Sigmoid colon (tissue), 7 donors: ENCODE measurements at places on chromosomes 7 and 10. TPM values are rescaled to one million over a fixed set of nuclear protein-coding genes. Genes with fewer than 3 reads are reported as not detected.

DNA sequence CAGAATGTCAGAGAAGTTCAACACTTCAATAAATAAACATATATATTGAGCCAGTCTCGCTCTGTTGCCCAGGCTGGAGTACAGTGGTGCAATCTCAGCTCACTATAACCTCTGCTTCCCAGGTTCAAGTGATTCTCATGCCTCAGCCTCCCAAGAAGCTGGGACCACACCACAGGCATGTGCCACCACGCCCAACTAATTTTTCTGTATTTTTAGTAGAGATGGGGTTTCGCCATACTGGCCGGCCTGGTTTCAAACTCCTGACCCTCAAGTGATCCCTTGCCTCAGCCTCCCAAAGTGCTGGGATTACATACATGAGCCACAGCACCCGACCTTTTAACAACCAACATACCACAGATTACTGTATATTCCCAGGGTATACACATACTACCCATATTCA lies 134.2 kb downstream of the JMJD1C start:
- no peaks in the 10 kb centered on the region for H3K36me3 ChIP-seq
- no peak for DNase-seq
- no peaks in the 10 kb centered on the region for H3K27me3 ChIP-seq
- H3K4me3 ChIP-seq, result no peak overlapping the region

GRCh38 chr7:4216016-4216415 lies 466.1 kb upstream of the FOXK1 start:
- H3K27ac ChIP-seq, result no peak overlapping the region
- no peaks in the 10 kb centered on the region for H3K4me1 ChIP-seq
- no peak for DNase-seq

DNA sequence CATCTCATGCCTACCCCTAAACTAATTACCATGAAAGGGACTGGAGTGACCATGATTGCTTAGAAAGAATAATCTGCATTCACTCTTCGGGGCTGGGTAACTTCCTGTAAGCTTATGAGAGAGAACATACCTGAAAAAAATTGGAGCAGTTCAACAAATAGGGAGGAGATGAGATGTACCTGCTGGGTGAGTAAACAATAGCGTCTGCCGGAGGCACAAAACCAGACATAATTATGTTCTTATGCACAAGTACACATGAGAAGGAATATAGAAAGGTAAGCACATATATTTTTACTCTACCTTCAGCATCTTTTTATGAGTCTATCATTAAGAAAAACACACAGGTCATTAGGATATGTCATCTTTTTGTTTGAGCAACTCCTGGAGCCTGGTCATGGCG lies 224.6 kb upstream of the FERD3L start:
- no peak overlapping the region for H3K4me3 ChIP-seq
- no peaks in the 10 kb centered on the region for H3K4me1 ChIP-seq
- no peak overlapping the region for H3K27ac ChIP-seq
- no peaks in the 10 kb centered on the region for H3K27me3 ChIP-seq

GRCh38 chr7:81399471-81399870 lies 370.4 kb downstream of the HGF start:
- H3K27ac ChIP-seq, result no peak overlapping the region
- no peak overlapping the region for H3K4me3 ChIP-seq
- no peaks in the 10 kb centered on the region for H3K4me1 ChIP-seq
- no peaks in the 10 kb centered on the region for H3K27me3 ChIP-seq
- H3K36me3 ChIP-seq, result no peaks in the 10 kb centered on the region

GRCh38 chr7:102994567-102994966 lies 80.0 kb downstream of the FBXL13 start:
- H3K36me3 ChIP-seq, result no peaks in the 10 kb centered on the region
- no peak for DNase-seq
- H3K27me3 ChIP-seq, result no peaks in the 10 kb centered on the region
- H3K4me3 ChIP-seq, result no peak overlapping the region
- H3K27ac ChIP-seq, result no peak overlapping the region

- peaks cover 55% of the 10 kb centered on the region for H3K27me3 ChIP-seq
- no peak overlapping the region for H3K4me3 ChIP-seq
- peaks cover 12% of the 10 kb centered on the region for H3K4me1 ChIP-seq
- DNase-seq, result peak; percentile 58
- H3K27ac ChIP-seq, result no peak overlapping the region
- H3K36me3 ChIP-seq, result no peaks in the 10 kb centered on the region
Measured at GRCh38 chr7:45579391-45579801, 5.2 kb downstream of the ADCY1 start.

- H3K27me3 ChIP-seq, result no peaks in the 10 kb centered on the region
- H3K27ac ChIP-seq, result no peak overlapping the region
- H3K36me3 ChIP-seq, result peaks cover 5% of the 10 kb centered on the region
- DNase-seq, result no peak
Measured at GRCh38 chr7:107551936-107552335, 11.8 kb downstream of the COG5 start.

DNA sequence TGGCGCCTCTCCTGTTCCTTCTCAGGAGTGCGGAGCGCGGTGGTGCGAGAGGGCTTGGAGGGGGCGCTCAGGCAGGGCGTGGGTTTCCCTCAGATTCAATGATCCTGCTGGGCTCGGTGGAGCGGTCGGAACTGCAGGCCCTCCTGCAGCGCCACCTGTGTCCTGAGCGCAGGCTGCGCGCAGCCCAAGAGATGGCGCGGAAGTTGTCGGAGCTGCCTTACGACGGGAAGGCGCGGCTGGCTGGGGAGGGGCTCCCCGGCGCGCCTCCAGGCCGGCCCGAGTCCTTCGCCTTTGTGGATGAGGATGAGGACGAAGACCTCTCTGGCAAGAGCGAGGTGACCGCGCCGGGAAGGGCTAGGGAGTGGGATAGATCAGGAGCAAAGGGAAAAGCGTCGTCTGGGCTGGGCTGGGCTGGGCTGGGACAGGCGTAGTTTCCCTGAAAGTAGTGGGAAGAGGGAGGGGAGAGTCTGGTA lies 17.0 kb downstream of the FAM131B start:
- H3K27me3 ChIP-seq, result no peaks in the 10 kb centered on the region
- no peaks in the 10 kb centered on the region for H3K4me1 ChIP-seq

DNA sequence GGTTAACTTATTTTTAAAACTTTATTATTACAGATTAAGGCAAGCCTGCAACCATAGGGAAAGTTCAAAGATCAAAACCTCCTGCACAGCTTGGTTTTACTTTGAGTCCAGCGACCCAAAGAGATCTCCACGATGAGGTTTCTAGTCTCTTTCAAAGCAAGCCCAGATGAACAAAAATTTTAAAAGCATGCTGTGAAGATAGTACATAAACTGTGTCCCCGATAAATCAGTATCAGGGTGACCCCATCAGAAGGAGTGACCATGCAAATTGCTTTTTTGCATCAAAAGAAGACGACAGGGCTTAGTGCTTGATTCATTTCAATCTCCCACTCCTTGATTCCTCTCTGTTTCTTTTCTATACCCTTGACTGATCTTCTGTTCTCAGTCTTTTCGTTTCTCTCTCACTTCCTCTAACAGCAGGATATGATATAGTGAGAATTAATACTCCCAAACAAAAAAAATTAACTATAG lies 16.0 kb upstream of the DNTT start:
- H3K4me1 ChIP-seq, result peaks cover 7% of the 10 kb centered on the region
- H3K27me3 ChIP-seq, result no peaks in the 10 kb centered on the region
- no peak overlapping the region for H3K4me3 ChIP-seq
- no peak overlapping the region for H3K27ac ChIP-seq
- DNase-seq, result no peak

DNA sequence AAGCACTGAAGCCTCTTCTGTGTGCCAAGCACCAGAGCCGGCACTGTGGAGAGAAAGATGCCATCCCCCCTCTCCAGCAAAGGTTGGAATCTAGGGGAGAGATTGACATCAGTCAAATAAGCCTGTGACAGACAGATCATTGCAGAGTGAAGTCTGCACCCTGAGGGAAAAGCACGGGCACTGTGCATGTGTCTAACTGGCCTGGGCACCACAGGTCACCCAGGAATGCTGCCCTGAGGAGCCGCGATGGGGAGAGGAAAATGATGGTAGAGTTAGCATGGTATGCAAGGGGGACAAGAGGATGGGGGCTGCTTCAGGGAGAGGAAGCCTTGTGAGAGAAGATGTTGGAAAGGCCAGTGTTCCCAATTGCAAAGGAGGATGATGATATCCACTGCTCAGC lies 261.0 kb downstream of the GRID1 start:
- no peaks in the 10 kb centered on the region for H3K4me1 ChIP-seq
- no peaks in the 10 kb centered on the region for H3K27me3 ChIP-seq
- no peak overlapping the region for H3K4me3 ChIP-seq

- no peaks in the 10 kb centered on the region for H3K4me1 ChIP-seq
- no peak overlapping the region for H3K4me3 ChIP-seq
- no peak for DNase-seq
- H3K27me3 ChIP-seq, result no peaks in the 10 kb centered on the region
- no peak overlapping the region for H3K27ac ChIP-seq
Measured at GRCh38 chr10:112744181-112745096, 205.6 kb upstream of the TCF7L2 start.

DNA sequence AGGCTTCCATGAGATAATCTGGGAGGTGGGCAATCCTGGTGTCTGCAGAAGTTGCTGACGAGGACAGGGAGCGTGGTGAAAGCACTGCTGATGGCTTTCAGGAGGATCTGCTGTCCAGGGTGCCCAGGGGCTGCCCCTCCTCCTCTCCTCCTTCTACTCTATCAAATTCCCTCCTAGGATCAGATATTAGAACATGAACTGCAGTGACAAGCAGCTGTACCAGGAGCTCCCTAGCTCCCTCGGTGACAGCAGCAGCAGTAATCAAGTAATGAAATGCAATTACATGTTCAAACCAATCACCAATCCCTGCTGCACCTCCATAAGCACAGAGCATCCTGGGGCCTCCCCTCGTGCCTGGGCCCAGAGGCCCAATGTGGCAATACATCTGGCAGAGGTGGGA lies 46.9 kb downstream of the GRID1 start:
- H3K4me3 ChIP-seq, result no peak overlapping the region
- DNase-seq, result peak; percentile 26
- no peaks in the 10 kb centered on the region for H3K4me1 ChIP-seq
- H3K27me3 ChIP-seq, result no peaks in the 10 kb centered on the region

DNA sequence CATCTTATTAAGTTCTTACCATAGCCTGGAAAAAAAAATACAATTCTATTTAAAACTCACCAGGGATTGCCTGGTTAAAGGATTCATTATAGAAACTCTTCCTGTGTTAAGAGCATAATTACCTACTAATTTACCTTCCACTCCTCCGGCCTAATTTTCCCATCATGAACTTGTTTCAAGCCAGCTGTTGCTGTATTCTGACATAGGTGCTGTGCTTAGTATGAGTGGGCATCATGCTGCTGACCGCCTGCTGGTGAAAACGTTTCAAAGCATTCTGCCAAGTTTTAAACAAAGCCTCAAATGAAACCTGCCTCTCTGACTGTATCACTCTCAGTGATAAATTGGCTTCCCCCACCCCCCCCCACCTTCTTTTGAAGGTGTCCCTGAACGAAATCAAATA lies 47.8 kb upstream of the KCNMA1 start:
- DNase-seq, result no peak
- no peaks in the 10 kb centered on the region for H3K4me1 ChIP-seq
- no peak overlapping the region for H3K27ac ChIP-seq
- H3K4me3 ChIP-seq, result no peak overlapping the region
- H3K36me3 ChIP-seq, result no peaks in the 10 kb centered on the region

DNA sequence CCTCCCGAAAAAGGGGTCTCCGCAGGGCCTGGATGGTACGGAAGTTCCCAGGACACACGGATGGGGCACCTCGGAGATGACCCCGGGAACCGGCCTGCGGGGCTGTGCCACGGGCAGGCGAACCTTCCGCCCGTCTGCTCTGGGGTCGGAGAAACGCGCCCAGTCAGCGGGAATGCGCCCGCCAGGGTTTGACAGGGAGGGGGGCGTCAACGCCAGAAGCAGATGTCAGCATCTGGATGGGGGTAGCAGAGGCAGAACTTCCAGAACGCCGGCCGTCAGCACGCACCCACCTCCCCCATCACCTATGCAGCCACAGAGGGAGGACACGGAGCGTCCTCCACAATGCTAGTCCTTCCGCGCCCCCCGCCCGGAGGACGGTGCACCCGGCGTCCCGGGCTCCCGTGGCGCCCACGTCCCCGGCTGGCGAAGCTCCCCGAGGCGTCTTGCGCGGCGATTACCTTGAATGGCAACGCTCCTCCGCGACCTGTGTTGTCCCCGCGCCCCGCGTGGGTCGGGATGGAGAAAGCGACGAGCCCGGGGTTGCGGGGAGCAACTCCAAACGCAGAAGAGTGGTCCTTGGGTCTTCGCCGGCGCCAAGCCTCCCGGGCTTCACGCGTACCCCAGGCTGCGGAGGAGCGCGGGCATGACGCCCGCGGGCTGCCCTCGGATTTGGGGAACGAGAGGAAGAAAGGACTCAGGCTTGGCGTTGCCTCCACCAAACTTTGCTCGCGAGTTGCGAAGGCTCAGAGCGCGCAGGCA lies 561 bp downstream of the FGFR2 start:
- H3K4me3 ChIP-seq, result peak overlapping the region; percentile 90
- peaks cover 46% of the 10 kb centered on the region for H3K4me1 ChIP-seq
- no peaks in the 10 kb centered on the region for H3K27me3 ChIP-seq

DNA sequence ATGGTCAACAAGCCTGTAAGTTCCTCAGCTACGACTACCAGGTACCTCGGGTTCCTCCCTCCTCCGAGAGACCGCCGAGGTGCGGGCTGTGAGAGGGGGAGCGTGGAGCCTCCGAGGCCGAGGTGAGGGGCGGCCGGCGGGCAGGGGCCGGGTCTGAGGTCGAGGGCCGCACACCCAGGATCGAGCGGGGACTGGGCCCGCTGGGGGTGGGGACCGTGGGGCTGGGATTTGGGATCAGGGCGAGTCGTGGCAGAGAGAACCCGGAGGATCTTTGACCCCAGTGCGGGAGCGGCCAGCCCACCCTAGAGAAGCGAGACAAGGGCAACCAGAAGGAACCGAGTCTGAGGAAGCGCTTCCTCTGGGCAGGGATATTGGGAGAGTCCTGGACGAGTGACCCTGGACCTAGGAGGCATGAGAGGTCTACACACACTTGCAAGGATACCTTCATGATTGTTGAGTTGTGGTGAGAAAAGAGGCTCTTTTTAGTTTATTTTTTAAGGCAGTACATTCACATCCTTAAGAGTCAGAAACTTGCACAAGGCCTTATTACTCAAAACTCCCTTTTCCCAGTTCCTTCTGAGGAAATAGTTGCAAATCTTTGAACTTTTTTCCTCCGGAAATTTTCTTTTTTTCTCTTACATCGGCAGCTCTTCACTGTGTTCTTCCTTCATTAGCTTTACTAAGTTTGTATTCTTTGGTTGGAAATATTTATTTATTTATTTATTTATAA lies 395 bp downstream of the ZNF487 start:
- no peak for DNase-seq
- peak overlapping the region; percentile 73 for H3K4me3 ChIP-seq
- H3K4me1 ChIP-seq, result peaks cover 19% of the 10 kb centered on the region
- no peaks in the 10 kb centered on the region for H3K36me3 ChIP-seq
- peak overlapping the region; percentile 96 for H3K27ac ChIP-seq

CNPY1 gene
- not detected for polyA plus RNA-seq

GBF1 gene
- 14.8 TPM for polyA plus RNA-seq

OPALIN gene
- not detected for polyA plus RNA-seq

CYP51A1 gene
- 86.8 TPM for polyA plus RNA-seq

FLNC gene
- polyA plus RNA-seq, result 5.4 TPM

CD36 gene
- 126 TPM for polyA plus RNA-seq

ZNF804B gene
- polyA plus RNA-seq, result not detected

NRAP gene
- polyA plus RNA-seq, result 0.41 TPM
